ENCODE measurements at places on chromosomes 1 and 21.

GRCh38 chr21:33402001-33402979 lies 923 bp upstream of the IFNGR2 start:
- H3K4me3 ChIP-seq = peak overlapping the region; percentile 85
- H3K27me3 ChIP-seq = no peaks in the 10 kb centered on the region
- H3K36me3 ChIP-seq = peaks cover 11% of the 10 kb centered on the region
- DNase-seq = peak; percentile 48
- peaks cover 76% of the 10 kb centered on the region for H3K4me1 ChIP-seq

GRCh38 chr1:15948595-15949452 lies 27.1 kb downstream of the ZBTB17 start:
- H3K4me1 ChIP-seq = peaks cover 33% of the 10 kb centered on the region
- peak overlapping the region; percentile 78 for H3K27ac ChIP-seq
- H3K36me3 ChIP-seq = no peaks in the 10 kb centered on the region
- H3K4me3 ChIP-seq = no peak overlapping the region

DNA sequence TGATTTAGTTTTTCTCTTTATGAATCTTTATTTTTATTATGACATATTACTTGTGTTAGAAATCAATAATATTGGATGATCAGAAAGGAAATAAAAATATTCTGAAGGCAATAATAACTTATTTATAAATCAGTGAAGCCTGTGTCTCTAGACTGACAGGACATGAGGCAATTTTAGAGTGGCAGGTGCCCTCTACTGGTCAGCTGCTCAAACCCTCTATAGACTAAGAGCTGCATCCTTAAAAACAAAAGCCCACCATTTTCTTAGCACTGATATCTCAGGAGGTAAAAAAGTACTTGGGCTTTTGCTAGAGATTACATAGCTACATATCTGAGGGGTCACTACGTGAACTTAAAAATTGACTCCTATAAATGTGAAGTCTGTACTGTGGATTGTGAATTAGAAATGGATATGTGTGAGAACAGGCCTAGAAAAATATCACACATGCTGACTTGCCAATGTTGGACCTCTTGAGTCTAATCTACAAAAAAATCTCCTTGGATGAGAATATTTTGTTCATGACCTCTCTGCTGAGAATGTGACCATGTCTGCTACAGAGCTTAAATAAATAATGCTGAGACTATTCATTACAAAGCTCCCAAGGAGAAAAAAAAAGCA lies 597.9 kb upstream of the ADAMTS5 start:
- H3K27me3 ChIP-seq = no peaks in the 10 kb centered on the region
- DNase-seq = no peak
- H3K27ac ChIP-seq = no peak overlapping the region
- no peak overlapping the region for H3K4me3 ChIP-seq
- H3K4me1 ChIP-seq = no peaks in the 10 kb centered on the region

DNA sequence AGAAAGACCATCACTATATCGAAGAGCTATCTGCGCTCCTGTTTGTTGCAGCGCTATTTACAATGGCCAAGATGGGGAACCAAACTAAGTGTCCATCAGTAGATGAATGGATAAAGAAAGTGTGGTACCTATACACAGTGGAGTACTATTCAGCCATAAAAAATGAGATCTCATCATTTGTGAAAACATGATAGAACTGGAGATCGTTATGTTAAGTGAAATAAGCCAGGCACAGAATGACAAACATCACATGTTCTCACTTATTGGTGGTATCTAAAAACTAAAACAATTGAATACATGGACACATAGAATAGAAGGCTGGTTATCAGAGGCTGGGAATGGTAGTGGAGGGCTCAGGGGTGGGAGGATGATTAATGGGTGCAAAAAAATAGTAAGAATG lies 256.2 kb downstream of the SRGAP2C start:
- H3K27ac ChIP-seq = no peak overlapping the region
- H3K4me3 ChIP-seq = no peak overlapping the region
- no peak for DNase-seq

Measured in naive B cell (primary cell).